Kidney (tissue), 22 donors: ENCODE measurements at places on chromosomes 16 and 17. TPM values are rescaled to one million over a fixed set of nuclear protein-coding genes. Genes with fewer than 3 reads are reported as not detected.

Gene EXOC3L1
- polyA plus RNA-seq, result 9.9 TPM

Gene TBC1D3C
- not detected for polyA plus RNA-seq

Gene UNC13D
- polyA plus RNA-seq, result 3.8 TPM

Gene DOC2B
- 4.2 TPM for polyA plus RNA-seq

Gene C17orf113
- polyA plus RNA-seq, result 1.1 TPM

Gene PRSS33
- not detected for polyA plus RNA-seq

Gene AATK
- polyA plus RNA-seq, result 0.65 TPM

Gene CACNG1
- polyA plus RNA-seq, result not detected

Gene HIC1
- polyA plus RNA-seq, result 2.7 TPM

Gene AOC2
- 0.58 TPM for polyA plus RNA-seq

Gene NLGN2
- 7.3 TPM for polyA plus RNA-seq

- DNase-seq, result no peak
These were observed 75.1 kb upstream of the GOT2 start for GRCh38 chr16:58809213-58809612.

- DNase-seq, result no peak
These were observed 88.4 kb downstream of the CDH13 start for GRCh38 chr16:82715160-82715559.

GRCh38 chr17:5757314-5757907 is 173.1 kb upstream of the NLRP1 start:
- DNase-seq, result no peak

- DNase-seq, result no peak
These were observed 122.4 kb upstream of the SMURF2 start for GRCh38 chr17:64784353-64785010.

- DNase-seq, result no peak
These were observed 12.8 kb downstream of the SLC47A1 start for GRCh38 chr17:19546289-19547065.

GRCh38 chr17:45395569-45396415 is 36.9 kb downstream of the ARHGAP27 start:
- no peak for DNase-seq

GRCh38 chr16:1126586-1126985 is 26.3 kb upstream of the CACNA1H start:
- no peak for DNase-seq

DNA sequence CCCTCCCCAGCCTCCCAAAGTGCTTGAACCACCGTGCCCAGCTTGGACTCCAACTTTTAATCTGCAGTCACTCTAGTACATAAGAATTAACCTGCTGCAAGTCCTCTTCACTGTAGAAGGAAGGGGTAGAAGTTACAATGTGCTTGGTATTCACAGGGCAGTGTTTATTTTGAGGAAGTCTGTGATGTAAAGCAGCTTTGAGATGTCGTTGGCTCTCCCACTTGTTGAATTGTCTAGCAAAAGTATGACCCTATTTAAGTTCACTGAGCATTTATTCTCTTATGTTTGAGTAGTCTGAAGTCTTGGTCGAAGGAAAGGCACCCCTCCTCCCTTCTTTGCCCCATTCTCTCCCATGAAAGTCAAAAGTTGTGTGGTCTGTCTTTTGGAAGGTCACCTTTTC is 28.2 kb downstream of the SF3B3 start:
- DNase-seq, result no peak

GRCh38 chr17:33381201-33381600 is 88.1 kb upstream of the ASIC2 start:
- peak; percentile 51 for DNase-seq

DNA sequence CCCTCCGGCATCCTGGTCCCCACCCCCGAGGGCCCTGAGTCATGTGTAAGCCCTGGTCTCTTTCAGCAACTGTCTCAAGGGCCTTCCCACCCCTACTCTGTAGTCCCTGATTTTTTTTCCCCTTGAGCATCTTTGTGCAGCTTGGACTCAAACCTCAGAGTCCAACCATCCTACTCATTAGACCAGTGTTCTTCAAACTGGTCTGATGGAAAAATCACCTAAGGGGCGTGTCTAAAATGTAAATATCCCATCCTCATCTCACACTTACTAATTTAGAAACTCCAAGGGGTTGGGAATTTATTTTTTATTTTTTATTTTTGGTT is 624 bp downstream of the G6PC3 start:
- no peak for DNase-seq

- DNase-seq, result no peak
These were observed 15.3 kb downstream of the TMEM204 start for GRCh38 chr16:1548727-1549126.

- DNase-seq, result no peak
These were observed 35.9 kb upstream of the TOM1L1 start for GRCh38 chr17:54864636-54865356.

DNA sequence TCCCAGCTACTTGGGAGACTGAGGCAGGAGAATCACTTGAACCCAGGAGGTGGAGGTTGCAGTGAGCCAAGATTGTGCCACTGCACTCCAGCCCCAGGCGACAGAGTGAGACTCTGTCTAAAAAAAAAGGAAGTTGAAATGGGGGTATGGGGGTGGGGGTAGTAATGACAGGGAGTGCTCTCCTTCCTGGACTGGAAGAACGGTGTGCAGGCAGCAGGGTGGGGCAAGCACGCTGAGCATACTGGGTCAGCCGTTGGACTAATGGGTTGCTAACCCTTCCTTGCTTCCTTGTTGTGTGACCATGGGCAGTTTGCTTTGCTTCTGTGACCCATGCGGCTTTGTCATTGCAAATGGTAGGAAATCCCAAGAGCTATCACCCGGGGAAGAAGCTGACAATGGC is 16.5 kb downstream of the KATNIP start:
- DNase-seq, result no peak

DNA sequence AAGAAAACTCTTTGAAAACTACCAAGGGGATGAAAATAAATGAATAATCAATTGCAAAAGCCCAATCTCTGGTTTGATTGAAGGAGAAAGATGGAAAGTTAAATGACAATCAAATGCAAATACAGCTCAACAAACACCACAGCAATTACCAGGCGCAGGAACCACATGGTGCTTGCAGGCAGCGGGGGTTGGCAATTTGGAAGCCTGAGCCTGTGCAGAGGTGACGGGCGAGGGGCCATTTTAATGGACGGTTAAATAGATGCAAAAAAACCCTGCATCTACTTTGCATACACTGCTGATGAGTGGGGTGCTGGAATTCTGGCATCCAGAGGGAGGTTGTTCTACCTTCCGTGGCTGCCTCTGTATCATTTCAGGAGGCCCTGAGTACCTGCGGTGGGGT is 4.8 kb upstream of the SEZ6 start:
- no peak for DNase-seq
